Bone marrow (tissue), 2 donors: ENCODE measurements at places on chromosomes 12 and 14.

DNA sequence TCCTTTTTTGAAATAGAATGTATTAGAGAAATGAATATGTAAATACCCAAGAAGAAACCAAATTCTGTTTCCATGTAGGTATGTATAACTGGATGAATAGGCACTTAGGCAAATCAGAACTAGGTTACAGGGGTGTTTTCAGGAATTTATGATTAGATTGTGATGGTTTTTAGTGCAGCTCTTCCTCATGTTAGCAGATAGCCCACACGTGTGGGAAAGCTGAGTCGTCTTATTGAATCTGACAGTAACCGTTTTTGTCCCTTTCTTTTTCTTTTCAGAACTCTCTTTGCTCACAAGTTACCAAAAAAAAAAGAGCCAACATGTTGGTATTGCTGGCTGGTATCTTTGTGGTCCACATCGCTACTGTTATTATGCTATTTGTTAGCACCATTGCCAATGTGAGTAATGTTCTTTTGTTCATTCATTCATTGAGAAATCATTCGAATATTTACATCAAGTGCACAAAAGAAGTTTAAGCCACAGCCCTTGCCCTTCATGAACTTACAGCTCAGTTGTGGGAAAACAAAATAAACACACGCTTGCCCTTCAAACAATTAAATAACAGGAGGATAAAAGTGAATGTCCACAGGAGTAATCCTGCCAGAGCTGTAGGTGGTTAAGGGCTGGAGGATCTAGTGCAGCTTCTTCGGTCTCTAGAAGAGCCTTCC is 14.8 kb downstream of the EMP1 start:
- no peak for DNase-seq

DNA sequence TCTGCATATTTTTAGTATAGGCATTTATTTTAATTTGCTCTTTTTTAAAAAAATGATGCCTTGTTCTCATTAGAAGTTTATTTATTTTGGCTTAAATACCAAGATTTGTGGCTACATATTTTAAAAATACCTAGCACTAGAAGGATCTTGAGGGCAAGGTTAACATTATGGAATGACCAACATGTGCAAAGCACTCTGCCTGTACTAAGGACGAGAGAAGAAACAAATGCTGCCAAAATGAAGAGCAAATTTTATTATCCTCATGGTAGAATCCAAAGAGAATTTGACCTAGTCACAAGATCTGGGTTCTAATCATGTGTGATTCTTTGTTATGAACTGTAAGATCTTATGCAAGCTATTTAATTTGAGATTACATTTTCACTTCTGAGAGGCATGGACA is 2.8 kb downstream of the CAND1 start:
- DNase-seq, result no peak

- no peak for DNase-seq
These were observed 7.5 kb downstream of the SLC25A29 start for GRCh38 chr14:100298551-100299237.

DNA sequence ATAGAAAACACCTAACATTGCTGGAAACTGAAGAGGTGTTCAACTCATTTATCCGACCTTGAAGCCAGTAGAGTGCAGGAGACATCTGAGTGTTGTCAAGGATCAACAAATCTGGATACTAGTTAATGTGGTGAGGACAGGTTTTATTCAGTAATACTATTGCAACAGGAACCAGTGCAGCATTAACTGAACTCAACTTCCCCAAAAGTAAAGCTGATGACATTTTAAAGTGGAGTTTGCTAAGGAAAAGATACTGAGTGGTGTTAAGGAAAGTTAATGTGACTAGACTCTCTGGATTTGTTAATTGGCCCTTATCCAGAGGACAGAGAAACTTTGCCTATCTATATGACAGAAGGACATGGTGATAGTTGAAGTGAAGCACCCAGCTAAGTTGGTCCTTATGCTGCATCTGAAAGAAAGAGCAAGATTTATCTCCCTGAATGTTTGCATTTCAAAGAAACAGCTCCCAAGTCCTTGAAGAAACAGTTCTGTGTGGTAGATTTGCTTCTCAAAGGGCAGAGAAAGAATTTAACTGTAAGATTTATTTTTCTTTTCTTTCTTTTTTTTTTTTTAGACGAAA is 1.2 kb upstream of the CLEC7A start:
- peak; percentile 48 for DNase-seq

GRCh38 chr14:104865631-104866441 is 768 bp downstream of the CEP170B start:
- DNase-seq, result no peak

DNA sequence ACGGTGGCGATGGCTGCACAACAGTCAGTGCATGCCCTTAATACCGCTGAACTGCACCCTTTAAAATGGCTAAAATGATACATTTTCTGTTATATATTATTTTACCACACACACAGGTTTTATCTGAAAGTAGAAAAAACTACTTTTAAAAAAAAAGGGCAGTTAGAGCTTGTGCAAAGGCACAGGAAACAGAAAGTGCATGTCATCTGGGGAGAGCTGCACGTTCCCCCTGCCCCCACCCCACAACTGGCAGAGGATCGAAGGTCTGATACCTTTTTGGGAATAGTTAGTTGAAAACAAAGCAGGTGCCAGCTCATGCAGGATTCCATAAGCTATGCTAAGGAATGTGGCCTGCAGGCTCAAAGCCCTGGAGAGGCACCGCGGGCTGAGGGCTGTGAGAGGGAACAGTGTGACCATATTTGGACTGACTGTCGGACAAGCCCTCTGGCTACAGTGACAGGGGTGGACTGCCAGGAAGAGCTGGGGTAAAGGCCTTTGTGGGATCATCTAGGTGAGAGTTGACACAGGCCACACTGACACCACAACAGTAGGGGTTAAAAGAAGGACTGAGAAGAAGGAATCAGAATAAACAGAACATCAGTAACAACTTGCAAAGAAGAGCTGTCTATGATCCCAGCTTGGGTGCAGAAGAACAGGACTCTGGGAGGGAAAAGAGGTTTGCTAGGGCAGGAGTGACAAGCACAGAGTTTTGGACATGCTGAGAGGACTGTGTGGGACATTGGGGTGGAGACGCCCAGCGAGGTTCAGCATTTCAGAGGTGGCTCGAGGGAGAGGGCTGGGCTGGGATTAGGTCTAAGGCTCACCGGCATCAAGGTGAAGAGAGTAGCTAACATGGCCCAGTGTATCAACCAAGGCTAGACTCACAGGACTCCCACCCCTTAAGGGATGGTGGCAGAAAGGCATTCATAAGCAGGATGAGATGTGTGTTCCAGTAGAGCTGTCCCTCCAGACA is 54.6 kb downstream of the ACTN1 start:
- DNase-seq, result no peak

- DNase-seq, result no peak
These were observed 169.5 kb upstream of the RTL1 start for GRCh38 chr14:101072945-101073597.

DNA sequence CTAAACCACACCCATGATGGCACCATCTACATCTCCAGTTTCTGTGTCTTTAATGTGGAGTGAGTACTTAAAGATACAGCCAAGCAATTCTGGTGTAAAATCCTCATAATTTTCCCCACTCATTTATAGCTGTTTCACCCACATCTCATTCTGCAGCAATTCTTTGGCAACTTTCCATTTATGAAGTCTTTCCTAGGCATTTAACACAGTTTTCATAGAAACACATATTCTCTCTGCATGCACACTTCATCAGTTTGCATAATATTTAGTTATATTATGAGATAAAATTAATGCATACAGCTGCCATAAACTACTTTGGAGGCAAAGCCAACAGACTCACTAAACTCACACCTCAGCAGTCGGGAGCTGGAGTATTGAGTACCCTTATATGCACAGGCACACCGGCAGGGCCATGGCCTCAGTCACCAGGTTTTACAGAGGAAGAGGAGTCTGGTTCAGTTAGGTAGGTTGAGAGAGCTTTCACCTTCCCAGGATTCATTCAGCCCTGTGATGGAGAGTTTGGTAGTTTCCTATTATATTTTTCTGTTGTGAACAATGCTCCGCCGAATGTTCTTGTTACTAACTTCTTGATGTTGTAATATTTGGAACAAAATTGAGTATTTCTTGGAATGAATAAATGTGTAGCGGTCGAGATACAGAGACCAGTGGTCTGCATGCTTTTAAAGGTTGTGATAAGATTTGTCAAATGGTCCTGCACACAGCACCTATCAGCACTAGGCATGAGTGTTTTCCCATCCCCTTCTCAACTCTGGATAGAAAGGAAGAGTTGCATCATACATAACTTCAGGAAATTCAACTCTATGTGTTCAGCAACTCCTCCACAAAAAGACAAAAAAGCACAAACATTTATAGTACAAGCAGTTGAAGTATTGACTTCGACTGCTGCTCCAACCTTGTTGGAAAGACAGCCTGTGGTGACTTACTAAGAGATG is 123.5 kb downstream of the TTC8 start:
- no peak for DNase-seq

- DNase-seq, result no peak
These were observed 115.3 kb downstream of the IPO8 start for GRCh38 chr12:30580344-30580743.

GRCh38 chr12:129459886-129460285 is 443.9 kb downstream of the TMEM132D start:
- no peak for DNase-seq
